ENCODE measurements at places on chromosomes 2 and 18. TPM values are rescaled to one million over a fixed set of nuclear protein-coding genes. Genes with fewer than 3 reads are reported as not detected.

ATG9A gene
- 67.8 TPM for total RNA-seq

RGPD3 gene
- 0.53 TPM for total RNA-seq

SCN3A gene
- total RNA-seq = not detected

TUBA3E gene
- not detected for total RNA-seq

CD207 gene
- not detected for total RNA-seq

ASTL gene
- total RNA-seq = not detected

EIPR1 gene
- 33.0 TPM for total RNA-seq

SLC14A1 gene
- not detected for total RNA-seq

RAMP1 gene
- total RNA-seq = not detected

UGT1A5 gene
- total RNA-seq = not detected

TMEM182 gene
- 0.40 TPM for total RNA-seq

PJVK gene
- 0.80 TPM for total RNA-seq

NT5DC4 gene
- not detected for total RNA-seq

STPG4 gene
- 0.13 TPM for total RNA-seq

RPRM gene
- total RNA-seq = not detected

SLC8A1 gene
- 7.0 TPM for total RNA-seq

IL1A gene
- 1.2 TPM for total RNA-seq

BMP10 gene
- total RNA-seq = not detected

EFHD1 gene
- not detected for total RNA-seq

SP3 gene
- 91.1 TPM for total RNA-seq

UPP2 gene
- total RNA-seq = not detected

TBR1 gene
- under 0.01 TPM for total RNA-seq

CROCC2 gene
- not detected for total RNA-seq

FAM110C gene
- not detected for total RNA-seq

MALT1 gene
- 16.0 TPM for total RNA-seq

KCNG2 gene
- total RNA-seq = not detected

QPCT gene
- 15.2 TPM for total RNA-seq

SCLY gene
- 23.0 TPM for total RNA-seq

DSC2 gene
- 0.14 TPM for total RNA-seq

TRPM8 gene
- total RNA-seq = not detected

ALPG gene
- total RNA-seq = not detected

STARD6 gene
- total RNA-seq = not detected

ETAA1 gene
- total RNA-seq = 28.9 TPM

GFPT1 gene
- total RNA-seq = 51.6 TPM

BCL11A gene
- total RNA-seq = 0.27 TPM

NEU2 gene
- total RNA-seq = not detected

FZD7 gene
- 0.27 TPM for total RNA-seq

SLC30A3 gene
- total RNA-seq = not detected

VAMP8 gene
- total RNA-seq = 28.9 TPM

ANKRD44 gene
- total RNA-seq = 15.8 TPM

All from thoracic aorta endothelial cell (primary cell).